ENCODE measurements at places on chromosomes 4 and X. TPM values are rescaled to one million over a fixed set of nuclear protein-coding genes. Genes with fewer than 3 reads are reported as not detected.

Gene SLITRK2
- 0.30 TPM for total RNA-seq

Gene ZNF157
- not detected for total RNA-seq

Gene LUZP4
- total RNA-seq = not detected

Gene TEC
- 1.9 TPM for total RNA-seq

Gene CASK
- 13.4 TPM for total RNA-seq

Gene CFP
- 3.0 TPM for total RNA-seq

Gene OPHN1
- total RNA-seq = 5.0 TPM

Gene POLN
- total RNA-seq = 2.2 TPM

Gene TMPRSS11A
- not detected for total RNA-seq

Gene DUX4
- total RNA-seq = not detected

Gene APLN
- total RNA-seq = 15.9 TPM

Gene TGIF2LX
- not detected for total RNA-seq

Gene MAGED4B
- total RNA-seq = 1.5 TPM

Gene TMSB15B
- total RNA-seq = 0.60 TPM

Gene INTS6L
- total RNA-seq = 2.3 TPM

Gene DRD5
- total RNA-seq = not detected

Measured in left ventricle myocardium inferior (tissue), 1 donor.